ENCODE measurements at places on chromosomes 6 and 20.
A peak's percentile ranks its signal among the peaks of the same experiment; 100 is the strongest.

DNA sequence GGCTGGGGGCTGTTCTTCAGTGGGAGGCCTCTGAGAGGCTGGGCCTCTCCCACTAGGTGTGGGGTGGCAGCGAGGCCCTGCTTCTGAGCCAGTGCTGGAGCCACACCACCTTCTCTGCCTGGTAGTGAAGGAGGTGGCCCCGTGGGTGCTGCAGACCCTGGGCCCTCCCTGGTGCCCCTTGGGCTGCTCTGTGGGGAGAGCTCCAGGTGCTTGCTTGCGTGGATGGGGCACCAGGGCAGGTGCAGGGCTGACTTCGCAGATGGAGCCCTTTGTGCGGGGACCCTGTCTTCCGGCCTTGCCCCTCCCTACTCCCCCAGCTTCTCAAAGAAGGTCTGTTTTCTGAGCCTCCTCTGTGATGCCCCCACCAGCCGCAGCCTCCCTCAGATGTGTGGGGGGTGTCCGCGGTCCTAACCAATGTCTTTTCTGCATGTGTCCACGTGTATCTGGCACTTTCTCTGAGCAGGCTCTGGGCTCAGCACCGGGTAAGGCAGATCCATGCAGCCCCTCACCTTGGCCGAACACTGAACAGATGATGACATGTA, 17.2 kb upstream of the MYT1 start:
- no peak for DNase-seq

DNA sequence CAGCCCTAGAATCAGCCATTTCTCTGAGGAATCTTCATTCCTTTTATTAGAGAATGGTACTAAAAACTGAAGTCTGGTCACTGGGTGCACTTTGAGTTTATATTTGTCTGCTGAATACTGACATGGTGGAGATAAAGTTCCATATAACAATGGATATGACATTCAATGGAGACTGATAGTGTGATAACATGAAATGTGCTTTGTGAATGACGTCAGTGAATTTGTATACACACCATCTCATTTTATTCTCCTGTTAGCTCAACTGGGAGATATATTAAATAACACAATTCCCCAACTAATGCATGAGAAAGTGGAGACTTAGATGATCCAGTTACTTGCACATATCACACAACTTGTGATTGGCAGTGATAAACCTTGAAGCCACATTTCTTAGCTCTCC, 446.7 kb downstream of the DOK5 start:
- DNase-seq = no peak

DNA sequence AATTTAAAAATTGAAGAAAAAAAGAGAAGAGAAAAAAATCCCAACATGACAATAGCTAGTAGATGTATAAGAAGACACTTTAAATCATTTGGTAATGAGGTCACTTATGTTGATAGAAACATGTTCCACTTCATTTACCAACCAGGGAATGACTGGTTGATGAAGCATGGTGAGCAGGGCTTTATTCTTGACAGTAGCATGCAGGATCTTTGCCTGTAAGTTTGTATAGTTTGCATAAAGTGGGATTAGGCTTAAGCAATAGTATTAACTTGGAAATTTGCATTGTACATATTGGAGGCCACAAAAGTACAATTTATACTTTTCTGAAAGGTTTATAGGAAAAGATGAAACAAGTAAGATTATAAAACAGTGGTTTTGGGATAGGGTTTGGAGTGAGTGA, 67.0 kb downstream of the NOX3 start:
- peak; percentile 36 for DNase-seq

- peak; percentile 78 for DNase-seq
Observed at GRCh38 chr20:35994994-35995453, 26.6 kb downstream of the CNBD2 start.

- DNase-seq = no peak
Observed at GRCh38 chr20:38543014-38543906, 37.7 kb upstream of the ADIG start.

GRCh38 chr6:79127660-79128059, 49.6 kb upstream of the PHIP start:
- no peak for DNase-seq

- no peak for DNase-seq
Observed at GRCh38 chr6:142286088-142286409, 15.8 kb upstream of the ADGRG6 start.

GRCh38 chr20:18267815-18268214, 20.5 kb upstream of the ZNF133 start:
- DNase-seq = no peak

DNA sequence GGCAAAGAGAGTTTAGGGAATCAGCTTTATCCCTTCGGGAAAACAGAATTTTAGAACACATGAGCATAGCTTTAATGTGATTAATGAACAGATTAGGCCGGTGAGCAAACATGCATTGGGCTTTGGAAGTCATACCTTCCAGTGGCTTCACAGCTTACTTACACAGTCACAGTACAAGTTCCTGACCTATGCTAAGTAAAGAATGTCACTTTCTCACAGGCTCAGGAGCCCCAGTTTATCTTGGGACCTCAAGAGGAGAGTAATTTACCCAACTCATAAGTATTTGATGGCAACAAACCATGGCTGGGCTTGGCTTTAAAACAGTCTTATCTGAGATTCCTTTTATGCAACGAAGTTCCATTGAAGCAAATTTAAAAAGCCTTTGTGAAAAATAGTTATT, 195.9 kb downstream of the AKAP7 start:
- no peak for DNase-seq

DNA sequence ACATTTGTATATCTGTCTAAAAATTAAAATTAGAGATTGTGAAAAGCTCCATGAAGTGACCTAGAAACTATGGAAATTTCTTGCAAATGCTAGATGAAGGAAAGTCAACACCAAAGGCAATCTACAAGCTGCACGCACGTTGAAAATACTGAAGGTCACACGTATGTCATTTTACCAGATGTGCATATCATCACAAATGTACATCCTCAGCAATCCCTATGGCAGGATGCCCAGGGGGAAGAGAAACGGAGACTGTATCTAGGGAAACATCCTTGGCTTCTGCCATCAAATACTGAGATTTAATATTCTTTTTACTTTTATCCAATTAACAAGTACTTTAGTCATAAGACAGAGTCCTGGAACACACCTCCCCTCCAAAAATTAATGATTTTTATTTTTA, 672.0 kb downstream of the RNF144B start:
- DNase-seq = no peak

GRCh38 chr6:77034161-77034560, 429.1 kb downstream of the HTR1B start:
- DNase-seq = peak; percentile 80

DNA sequence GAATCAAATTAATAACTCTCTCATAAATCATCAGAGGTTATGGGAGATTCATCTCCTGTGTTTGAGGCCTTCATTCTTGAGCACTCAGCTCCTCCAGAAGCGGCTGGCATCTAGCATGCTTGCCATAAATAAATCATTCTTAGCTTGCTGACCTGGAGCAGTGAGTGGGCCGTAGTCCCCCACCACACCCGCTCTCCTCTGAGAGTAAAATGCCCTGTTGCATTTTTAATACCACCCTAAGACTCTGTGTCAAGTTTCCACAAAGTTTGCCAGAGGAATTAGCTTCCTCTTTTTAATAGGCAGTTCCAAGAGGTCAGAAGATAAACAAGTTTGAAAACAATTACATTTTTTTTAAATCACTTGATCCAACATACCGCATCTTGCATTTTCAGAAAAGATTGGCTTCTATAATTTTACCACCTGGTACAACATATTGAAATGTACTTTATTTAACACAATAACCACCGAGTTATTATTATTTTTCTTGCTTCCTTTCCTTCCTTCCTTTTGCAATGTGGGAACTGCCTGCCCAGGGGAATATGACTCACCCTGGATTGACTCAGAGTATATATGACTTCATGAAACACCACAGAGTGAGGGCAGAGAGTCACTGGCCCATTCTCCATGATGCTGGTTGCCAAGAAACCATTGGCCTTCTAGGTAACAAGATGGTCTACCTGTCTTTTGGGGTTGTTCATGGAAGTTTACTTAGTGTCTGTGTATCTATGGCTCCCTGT, 29.4 kb upstream of the CLIC5 start:
- DNase-seq = peak; percentile 96

DNA sequence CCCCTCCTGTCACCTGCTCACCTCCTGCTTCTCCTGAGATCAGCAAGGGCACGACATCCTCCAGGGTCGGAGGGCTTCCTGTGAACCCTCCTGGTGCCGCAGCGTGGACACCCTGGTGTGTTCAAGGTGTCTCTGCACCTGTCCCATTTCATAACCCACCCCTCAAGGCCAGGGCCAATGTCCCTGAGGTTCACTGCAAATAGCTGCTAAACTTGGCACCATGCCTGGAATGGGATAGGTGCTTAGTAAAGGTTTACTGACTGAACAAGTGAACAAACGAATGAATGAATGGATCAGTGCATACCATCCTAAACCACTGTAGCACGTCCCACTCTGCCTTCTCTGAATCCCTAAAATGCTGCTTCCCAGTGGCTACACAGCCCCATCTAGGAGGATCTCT, 35.0 kb downstream of the SIRPA start:
- DNase-seq = no peak

DNA sequence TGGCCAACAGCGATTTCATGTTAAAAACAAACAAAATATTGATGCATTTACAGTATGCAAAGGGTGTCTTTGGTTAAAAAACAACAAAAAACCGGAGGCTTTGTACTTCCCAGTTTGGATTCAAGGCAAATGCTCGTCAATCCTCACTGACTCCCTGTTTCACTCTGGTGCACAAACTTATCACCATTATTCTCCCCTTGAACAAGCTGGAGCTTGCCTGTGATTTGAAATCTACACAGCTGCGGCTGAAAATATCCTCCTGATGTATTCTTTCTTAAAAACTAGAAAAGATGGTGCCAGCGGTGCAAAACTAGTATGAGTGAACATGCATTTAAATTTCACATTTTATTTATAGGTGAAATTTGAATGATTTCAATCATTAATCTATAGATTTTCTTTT, 3.3 kb downstream of the PERP start:
- no peak for DNase-seq

DNA sequence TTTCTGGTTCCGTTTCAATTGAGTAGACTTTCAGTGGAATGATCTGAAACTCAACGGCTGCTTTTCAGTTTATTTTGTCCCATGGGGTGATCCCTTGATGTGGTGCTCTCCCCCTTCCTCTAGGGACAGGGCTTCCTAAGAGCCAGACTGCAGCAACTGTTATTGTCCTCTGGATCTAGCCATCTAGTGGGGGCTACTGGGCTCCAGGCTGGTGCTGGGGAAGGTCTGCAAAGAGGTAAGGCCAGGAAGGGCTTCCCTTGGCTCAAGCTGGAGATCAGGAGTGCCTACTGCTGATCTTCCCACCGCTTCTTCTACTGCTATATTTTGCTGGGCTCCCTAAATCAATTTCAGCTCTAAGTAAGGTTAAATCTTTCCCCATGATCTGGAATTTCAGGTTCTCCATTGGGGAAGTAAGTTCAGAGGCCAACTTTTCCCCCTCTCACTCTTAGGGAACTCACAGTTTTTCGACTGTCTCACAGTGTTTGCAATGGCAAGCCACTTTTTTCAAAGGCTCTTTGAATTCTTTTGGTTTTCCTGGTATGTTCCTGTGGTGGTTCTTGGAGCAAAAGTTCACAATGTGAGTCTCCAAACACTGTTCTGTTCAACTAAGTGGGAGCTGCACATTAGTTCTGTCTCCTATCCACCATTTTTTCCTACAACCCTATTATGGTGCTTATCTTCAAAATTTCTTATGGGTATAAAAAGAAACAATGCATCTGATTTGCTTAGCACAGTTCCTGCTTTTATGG, 286.2 kb upstream of the EXOC2 start:
- no peak for DNase-seq

GRCh38 chr6:139996253-139996834, 621.9 kb upstream of the CITED2 start:
- DNase-seq = no peak

- DNase-seq = no peak
Observed at GRCh38 chr6:18215436-18215835, 48.9 kb downstream of the DEK start.

GRCh38 chr20:3406481-3407039, 909 bp downstream of the DNAAF9 start:
- no peak for DNase-seq

DNA sequence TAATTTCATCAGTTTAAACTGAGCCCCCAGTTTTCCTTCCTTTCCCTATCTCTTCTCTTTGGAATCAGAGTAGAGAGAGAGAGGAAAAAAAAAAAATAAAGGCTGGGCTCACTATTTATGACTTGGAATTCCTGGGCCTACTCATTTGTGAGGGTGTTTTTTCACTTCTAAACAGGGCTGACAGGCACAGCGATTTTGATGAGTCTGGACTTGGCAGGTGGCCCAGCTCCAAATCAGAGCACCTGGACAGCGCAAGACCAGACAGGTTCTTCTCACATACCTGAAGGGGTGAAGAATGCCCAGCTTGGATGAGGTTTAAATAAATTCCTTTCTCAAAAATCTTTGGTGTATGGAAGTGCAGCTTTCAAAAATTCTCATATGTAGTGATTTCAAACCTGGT, 122.2 kb downstream of the KIF13A start:
- no peak for DNase-seq

DNA sequence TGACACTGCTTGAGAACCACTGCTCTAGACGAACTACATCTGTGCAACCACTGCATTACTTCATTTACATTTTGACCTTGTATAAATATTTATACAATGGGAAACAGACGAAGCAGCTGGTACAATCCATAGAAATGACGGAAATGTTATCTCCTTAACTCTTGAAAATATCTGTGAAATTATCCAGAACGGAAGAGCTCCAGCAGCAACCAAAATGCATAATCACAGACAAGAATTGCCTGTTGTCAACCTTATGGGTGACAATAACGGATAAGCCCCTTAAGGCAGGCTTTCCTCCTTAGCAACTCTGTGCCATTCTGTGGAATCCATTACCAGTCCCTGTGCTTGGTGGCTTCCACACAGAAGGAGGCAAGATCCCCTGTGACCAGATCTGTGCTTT, 115.4 kb downstream of the DTNBP1 start:
- DNase-seq = no peak

DNA sequence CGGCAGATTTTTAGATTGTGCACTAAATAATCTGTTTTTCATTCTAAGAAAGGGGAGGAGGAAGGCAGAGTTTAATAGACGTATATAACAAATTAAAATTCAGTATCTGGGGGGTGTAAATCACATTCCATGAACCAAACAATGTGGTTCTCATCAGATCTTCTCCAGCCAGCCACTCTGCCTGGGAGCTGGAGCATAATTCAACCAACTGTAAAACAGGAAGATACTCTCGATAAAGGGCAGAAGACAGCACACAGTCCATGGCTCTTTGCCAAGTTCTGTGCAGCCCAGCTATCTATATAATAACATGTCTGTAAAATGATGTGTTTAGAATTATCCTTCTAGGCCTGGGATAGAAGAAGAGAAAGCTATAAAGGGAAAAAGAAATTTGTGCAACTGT, 289.9 kb upstream of the ZFP64 start:
- DNase-seq = no peak

GRCh38 chr6:45689926-45690615, 312.3 kb upstream of the SUPT3H start:
- DNase-seq = no peak
